ENCODE measurements at places on chromosomes 12 and 14.

- no peak for DNase-seq
These were observed 152.0 kb downstream of the KTN1 start for GRCh38 chr14:55731881-55732498.

DNA sequence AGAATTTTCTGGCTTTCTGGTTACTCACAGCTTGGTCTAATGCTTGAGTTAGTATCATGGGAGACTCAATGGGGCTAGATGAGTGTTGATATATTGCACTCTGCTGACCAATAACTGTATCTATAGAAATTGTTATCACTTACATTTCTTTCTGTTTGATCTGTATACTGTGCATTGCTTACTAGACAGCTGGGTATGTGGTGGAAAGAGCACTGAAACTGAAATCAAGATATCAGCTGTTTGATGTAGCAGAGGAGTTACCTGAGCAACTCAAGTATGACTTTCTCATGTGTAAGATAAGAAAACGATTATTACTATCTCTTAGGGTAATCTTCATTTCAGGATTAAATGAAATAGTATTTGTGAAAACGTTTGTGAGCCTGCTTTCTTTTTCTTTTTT is 183.0 kb downstream of the SLC15A5 start:
- DNase-seq: no peak

DNA sequence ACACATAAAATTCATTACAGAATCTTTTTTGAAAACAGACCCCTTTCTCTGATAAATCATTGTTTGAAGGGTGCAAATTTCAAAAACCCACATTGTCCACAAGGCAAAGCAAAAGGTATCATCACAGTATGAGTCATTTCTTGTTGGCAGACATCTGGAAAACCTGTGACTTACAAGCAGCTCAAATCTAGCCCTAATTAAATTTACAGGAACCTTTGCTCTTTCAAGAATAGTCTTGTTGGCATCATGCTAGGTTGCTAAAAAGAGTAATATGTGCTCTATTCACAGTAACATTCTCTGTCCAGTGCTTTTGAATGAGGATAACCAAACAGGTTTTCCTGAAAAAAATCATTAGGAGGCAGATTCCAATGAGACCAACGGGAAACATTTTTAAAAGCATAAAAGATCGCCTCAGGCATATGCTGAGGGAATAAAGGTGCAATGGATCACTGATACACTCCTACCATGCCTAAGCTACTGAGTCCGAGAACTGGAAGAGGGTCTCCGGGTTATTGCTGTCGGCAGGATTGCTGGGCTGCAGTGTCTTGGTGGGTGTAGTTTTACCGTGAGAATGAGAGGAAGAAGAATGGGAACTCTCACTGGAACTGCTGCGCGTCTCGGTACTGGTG is 55.5 kb upstream of the TTC7B start:
- DNase-seq: peak; percentile 24

DNA sequence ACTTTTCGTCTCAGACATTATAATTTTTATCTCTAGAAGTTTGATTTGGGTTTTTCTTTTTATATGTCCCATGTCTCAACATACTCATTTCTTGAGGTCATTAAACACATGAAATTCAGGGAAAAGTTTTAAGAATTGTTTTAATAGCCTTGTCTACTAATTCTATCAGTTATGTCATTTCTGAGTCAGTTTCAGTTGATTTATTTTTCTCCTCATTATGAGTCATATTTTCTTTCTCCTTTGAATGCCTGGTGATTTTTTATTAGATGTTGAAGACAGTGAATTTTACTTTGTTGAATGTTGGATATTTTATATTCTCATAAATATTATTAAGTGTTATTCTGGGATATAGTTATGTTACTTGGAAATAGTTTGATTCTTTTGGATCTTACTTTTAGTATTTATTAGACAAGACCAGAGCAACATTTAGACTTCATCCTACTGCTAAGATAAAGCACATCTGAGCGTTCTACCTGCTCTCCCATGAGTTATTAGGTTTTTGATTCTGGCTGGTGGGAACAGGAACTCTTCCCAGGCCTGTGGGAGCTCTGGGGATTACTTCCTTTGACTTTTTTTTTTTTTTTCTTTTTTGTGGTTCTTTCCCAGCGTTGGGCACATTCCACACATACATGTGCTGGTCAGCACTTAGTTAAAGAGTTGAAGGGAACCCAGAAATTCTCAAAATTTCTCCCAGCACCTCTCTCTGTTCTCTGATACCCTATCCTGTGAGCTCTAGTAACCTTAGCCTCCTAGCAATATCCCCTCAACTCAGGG is 1157.7 kb downstream of the BCL11B start:
- no peak for DNase-seq

DNA sequence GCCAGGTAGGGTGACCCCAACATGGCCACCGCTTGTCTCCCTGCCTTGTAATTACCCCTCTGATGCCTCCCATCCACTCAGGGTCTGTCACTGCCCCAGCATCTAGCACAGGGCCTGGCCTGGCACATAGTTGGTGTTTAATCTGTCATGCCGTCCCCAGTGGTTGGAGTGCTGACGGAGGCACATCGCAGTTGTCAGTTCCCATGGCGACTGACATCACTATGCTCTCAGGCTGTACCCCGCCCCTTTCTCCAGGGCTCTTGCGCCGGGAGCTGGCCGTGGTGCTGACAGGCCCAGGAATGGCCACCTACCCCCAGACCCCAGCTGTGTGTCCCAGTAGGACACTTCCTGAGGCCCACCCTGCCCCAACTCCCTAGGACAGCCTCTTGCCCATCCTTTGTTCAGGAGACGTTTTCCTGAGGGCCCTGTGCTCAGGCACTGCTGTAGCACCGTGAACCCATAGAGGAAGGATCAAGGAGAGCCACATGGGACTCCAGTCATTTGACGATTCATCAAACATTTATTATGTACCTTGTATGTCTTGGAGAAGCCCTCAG is 23.0 kb downstream of the FAM222A start:
- DNase-seq: no peak

DNA sequence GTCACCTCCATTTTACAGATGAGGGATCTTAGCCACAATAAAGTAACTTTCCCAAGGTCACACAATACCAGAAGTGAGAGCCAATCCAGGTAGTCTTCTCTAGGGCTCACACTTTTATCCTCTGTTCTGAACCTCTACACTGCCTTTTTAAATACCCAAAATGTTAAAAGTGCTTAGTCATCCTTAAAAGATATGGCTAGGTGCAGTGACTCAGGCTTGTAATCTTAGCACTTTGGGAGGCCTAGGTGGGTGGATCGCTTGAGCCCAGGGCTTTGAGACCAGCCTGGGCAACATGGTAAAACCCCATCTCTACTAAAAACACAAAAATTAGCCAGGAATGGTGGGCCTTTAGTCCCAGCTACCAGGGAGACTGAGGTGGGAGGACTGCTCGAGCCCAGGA is 104.1 kb upstream of the PPP4R3A start:
- no peak for DNase-seq

DNA sequence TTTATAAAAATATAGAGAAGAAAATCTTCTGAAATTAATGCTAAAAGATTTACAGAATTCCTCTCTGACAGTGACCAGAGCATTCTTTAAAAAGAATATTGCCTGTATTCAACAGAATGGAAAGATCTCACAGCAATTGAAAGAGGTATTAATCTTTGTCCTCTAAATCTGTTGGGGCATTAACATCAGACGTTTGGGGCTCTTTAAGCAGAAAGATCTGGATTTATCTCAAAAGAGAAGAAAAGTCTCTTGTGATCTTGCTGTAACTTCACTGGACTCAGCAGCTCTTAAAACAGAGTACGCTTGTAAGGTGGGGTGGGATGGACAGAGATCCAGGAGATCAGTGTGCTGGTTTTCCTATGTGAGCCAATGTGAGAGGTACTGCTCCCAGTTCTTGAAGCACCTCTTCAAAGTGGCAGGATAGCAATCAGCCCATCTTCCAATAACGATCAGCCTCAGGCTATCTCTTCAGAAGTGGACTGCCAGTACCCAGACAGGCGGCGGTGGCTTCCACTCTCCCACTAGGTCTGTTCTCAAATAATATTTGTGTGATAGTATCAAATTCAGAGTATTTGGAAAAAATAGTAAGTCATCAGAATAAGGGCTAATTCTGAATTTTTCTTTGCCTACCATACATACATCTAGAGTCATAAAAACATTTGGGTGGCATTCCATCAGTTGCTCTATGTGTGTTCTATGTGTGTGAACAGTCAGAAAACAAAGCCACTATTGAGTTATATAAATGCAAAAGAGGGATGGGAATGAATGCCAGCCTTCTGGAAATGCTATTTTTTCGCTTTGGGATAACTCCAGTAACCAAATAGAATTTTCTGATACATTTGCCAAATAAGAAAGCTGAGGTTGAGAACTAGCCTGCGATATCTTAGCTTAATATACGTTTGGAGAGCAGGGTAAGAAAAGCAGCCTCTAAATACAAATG is 237.4 kb upstream of the RGS6 start:
- no peak for DNase-seq

- no peak for DNase-seq
These were observed 8.8 kb downstream of the TBX5 start for GRCh38 chr12:114396869-114397719.

GRCh38 chr14:75831455-75831854 is 150.3 kb downstream of the TGFB3 start:
- no peak for DNase-seq

DNA sequence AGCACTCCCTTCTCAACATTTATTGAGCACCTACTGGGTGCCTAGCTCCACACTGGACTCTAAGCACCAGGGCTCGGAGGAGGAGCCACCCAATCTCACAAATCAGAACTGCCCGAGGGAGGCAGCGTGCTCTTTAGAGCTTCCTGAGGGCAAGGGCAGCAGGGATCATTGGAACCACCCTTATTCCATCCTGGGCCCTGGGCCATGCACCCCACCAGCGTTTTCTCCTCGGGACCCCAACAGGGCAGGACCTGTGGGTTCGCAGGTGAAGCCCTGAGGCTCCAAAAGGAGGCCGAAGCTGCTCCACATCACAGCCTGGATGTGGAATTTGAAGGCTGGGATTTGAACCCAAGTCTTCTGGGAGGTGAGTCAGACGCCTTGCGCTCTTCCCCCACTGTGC is 15.4 kb downstream of the TMEM119 start:
- no peak for DNase-seq

DNA sequence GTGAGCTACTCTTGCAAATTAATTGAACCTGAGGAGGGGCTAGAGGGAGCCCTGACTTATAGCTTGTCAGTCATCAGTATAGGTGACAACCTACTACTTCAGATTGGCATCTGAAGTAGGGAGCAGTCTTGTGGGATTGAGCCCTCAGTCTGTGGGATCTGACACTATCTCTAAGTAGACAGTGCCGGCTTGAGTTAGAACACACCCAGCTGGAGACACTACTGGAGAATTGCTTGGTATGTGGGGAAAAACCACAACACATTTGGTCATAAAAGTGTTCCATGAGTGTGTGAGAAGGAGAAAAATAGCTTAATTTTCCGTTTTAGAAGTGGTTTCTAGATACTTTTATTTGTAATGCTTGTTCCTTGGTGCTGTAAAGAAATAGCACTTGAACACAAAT is 30.5 kb upstream of the DDHD1 start:
- no peak for DNase-seq

- DNase-seq: no peak
These were observed 57.5 kb downstream of the MSRB3 start for GRCh38 chr12:65335981-65336380.

DNA sequence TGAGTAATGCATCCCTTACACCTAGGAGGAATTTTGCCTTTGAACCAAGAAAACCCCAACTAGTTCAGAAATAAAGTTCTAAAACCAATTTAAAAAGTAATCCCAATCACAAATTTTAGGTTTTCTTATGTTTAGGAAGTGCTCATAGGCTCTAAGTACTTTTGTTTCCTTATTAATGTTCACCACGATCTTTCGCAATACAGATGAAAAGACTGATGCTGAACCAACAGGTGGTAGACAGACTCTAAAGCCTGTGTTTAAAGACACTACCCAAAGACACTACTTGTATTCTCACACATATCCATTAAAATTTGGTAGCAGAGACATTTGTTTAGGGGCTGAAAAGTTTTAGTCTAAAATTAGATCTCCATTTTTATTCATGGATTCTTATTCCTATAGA is 10.6 kb upstream of the PHLDA1 start:
- no peak for DNase-seq

DNA sequence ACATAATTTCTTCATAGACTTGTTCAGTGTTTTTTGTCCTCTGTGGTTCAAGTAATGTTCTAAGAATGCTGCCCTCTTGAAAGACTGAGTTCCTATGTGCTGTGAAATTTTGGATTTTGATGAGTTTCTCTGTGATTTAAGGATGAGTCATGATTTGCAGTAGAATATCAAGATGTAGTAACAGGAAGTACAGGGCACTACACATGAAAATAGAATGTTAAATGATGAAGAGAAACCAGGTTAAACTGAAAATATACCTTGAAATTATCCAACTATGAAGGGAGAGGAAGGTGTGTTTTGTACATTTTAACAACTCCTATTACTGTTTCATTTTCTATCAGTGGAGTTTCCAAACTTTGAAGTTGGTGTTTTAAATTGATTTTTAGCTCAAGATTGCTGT is 4.8 kb downstream of the ELK3 start:
- DNase-seq: no peak

GRCh38 chr12:77893918-77894317 is 63.2 kb downstream of the NAV3 start:
- DNase-seq: no peak

- no peak for DNase-seq
These were observed 28.7 kb downstream of the CCDC59 start for GRCh38 chr12:82329508-82329907.

DNA sequence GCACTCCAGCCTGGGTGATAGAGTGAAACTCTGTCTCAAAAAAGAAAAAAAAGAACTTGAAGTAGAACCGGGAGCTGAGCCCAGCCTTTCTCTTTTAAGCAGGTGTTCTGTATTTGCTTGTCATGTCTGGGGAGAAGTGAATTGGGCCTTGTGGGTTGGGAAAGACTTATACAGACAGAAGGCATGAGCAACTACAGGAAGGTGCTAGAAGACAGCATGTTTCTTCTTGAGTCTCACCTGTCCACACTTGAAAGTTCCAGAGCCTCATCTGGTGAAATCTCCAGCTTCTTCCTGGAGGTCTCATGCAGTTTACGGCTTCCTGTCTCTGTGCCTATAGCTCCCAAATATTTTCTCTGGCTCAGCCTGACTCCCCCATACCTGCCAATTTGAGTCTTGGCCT is 2.5 kb downstream of the PGAM5 start:
- no peak for DNase-seq

GRCh38 chr14:87999277-87999676 is 5.7 kb upstream of the GPR65 start:
- no peak for DNase-seq

GRCh38 chr12:5076761-5077160 is 33.1 kb downstream of the KCNA5 start:
- no peak for DNase-seq

GRCh38 chr12:78490861-78491260 is 373.7 kb upstream of the SYT1 start:
- no peak for DNase-seq

- no peak for DNase-seq
These were observed 19.3 kb downstream of the CHD8 start for GRCh38 chr14:21436567-21437062.

All from HTR-8/SVneo (cell line).